Stimulated activated CD8-positive, alpha-beta memory T cell treated with anti-CD3 and anti-CD28 coated beads, Interleukin-7, amount 100 ng/mL, for 1 hour (primary cell): ENCODE measurements at places on chromosomes 16 and 17.

- no peak for DNase-seq
Measured at GRCh38 chr17:66406701-66407644, 104.6 kb downstream of the PRKCA start.

DNA sequence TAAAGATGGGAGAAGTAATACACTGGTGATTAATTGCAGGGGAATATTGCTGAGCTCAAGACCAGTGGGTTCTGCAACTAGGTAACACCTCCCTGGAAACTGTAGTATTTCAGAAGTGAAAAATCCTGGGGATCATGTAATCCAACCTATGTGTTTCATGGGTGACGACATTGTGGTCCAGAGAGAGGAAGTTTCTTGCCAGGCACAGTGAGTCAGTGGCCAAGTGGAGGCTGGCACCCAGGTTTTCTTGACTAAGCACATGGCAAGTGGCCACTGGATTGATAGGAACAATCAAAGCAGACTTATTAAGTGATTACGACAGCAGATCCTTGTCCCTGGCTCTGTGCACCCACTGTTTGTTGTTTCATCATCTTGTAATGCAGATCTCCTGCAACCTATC, 14.6 kb upstream of the CIITA start:
- DNase-seq, result no peak

- DNase-seq, result no peak
Measured at GRCh38 chr16:4970010-4970409, 11.9 kb downstream of the SEC14L5 start.

DNA sequence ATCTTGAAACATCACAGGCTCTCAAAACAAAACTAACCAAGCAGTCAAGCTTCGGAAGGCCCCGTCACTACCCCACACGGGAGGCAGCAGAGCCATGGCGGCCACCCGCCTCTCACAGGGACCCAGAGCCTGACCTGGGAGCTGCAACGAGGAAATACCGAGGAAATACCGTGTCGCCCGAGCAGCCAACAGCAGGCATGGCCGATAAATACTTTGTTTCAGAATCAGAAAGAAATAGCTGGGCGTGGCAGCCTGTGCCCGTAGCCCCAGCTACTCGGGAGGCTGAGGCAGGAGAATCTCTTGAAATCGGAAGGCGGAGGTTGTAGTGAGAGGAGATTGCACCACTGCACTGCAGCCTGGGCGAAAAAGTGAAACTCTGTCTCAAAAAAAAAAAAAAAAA, 6.9 kb downstream of the LMF1 start:
- DNase-seq, result no peak

DNA sequence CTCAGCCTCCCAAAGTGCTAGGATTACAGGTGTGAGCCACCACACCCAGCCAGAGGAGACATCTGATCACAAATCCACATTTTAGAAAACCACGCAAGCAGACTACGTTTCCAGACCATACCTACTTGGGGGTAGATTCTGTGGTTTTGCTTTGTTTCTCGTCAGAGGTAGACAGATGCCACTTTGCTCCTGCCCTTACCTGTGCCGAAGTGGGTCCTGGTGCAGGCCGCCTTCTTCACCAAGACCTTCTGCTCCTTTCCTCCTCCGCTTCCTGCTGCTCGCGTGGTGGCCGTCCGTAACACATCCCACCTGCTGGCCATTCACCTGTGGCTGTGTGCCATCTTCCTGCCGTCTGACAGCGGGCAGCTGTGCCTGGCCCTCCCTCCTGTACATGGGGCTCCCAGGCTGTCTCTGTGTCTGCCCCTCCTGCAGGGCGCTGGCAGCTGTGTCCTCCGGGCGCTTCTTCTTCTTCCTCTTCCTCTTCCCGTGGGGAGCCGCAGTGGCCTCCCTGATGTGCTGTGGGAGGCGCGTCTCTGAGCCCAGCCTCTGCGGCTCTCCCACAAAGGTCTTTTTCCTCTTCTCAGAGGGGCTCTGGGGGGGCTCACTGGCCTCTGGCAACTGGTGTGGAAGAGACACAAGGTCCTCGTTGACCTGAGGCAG, 21.2 kb upstream of the CYTH1 start:
- no peak for DNase-seq

- no peak for DNase-seq
Measured at GRCh38 chr17:55527540-55528118, 16.4 kb upstream of the SMIM36 start.

DNA sequence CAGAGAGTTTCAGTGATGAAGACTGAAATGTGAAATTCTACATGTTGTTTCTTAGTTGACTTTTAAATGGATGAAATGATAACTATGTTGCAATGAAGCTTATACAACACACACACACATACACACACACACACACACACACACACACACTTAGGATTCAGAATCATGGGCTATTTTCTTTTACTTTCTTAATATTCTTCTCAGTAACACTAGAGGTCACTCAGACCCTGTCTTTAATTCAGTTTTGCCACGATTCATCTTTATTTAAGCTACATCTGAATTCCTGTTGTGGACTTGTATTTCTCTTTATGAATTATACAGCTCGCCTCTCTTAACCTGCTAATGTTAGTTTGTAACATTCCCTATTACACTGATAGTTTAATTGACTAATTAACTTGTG, 109.6 kb upstream of the GOT2 start:
- DNase-seq, result no peak

DNA sequence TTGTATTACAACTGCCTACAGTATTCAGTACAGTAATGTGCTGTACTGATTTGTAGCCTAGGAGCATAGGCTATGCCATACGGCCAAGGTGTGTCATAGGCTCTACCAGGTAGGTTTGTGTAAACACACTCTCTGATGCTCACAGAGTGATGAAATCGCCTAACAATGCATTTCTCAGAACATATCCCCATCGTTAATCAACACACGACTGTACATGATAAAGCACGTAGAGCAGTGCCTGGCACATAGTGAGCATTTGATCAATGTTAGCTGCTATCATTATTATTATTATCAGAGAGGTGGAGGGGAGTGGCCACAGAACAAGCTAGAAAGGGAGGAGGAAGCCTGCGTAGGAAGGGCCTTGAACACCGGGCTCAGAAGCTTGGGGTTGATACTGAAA, 81.1 kb upstream of the LHX1 start:
- no peak for DNase-seq

DNA sequence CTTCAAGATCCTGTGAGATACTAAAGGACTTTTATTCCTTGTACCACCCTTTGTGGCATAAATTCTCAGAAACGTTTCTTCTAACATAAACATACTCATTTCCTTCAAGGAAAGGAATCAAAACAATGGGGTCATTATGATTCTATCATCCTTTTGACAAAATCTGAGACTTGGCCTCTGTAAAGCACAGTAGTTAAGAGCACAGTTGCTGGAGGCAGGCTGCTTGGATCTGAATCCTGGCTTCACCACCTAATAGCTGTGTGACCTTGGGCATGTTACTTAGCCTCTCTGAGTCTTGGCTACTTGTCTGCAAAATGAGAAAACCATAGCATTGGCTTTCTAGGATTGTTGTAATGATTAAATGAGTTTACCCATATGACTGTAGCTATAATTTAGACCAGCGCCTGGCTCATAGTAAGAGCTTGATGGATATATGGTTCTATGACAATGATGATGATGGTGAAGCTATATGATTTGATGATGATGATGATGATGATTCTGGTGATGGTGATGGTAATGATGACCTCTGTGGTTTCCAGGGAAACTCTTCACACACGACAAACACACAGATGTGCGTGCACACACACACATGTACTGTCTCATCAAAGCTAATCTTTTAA, 6.1 kb upstream of the KRT31 start:
- DNase-seq, result no peak

DNA sequence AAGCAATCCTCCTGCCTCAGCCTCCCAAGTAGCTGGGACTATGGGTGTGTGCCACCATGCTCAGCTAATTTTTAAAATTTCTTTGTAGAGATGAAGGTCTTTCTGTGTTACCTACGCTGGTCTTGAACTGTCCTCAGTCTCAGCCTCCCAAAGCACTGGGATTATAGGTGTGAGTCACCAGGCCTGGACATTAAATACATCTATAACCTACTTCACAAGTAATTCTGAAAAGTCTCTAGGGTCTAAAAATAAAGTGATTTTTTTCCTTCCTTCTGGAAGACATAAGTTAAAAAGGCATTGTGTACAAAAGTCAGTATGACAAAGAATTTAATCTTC, 118.3 kb downstream of the PARN start:
- no peak for DNase-seq

- no peak for DNase-seq
Measured at GRCh38 chr17:77528516-77529327, 388.0 kb downstream of the SEC14L1 start.

DNA sequence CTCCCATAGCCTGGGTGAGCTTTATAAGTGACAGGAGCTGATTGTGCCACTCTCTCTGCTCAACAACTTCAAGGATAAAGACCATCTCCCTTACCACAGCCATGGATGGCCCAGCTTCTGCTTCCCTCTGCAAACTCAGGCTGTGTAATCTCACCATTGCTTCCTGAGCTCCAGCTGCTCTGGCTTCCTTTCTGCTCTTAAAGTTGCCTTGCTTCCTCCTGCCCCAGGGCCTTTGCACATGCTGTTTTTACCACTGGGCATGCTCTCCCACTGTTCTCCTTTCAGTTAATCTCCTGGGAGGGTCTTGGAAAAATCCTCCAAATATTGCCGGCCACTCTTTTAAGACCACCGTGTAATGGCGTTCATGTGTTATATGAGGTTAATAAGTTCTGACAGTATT, 265.1 kb upstream of the C16orf82 start:
- no peak for DNase-seq

GRCh38 chr17:10871914-10872313, 34.0 kb upstream of the PIRT start:
- no peak for DNase-seq

GRCh38 chr16:78591682-78592103, 492.2 kb downstream of the WWOX start:
- DNase-seq, result no peak

DNA sequence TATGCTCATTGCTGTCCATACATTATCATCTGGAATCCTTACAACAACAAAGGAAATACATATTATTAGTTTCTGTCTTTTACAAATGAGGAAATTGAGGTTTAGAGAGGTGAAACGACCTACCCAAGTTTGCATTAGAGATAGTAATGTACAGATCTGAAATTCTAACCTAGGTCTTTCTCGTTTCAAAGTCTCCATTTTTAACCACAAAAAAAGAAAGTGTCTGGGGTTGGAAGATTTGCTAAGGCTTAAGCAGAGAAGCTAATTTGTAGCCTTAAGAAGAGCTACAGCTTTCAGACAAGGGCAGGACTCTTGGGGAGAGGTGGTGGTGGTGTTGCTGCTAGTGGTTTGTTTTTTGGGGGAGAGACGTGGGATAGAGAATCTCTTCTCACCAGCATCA, 19.2 kb downstream of the CIITA start:
- no peak for DNase-seq

DNA sequence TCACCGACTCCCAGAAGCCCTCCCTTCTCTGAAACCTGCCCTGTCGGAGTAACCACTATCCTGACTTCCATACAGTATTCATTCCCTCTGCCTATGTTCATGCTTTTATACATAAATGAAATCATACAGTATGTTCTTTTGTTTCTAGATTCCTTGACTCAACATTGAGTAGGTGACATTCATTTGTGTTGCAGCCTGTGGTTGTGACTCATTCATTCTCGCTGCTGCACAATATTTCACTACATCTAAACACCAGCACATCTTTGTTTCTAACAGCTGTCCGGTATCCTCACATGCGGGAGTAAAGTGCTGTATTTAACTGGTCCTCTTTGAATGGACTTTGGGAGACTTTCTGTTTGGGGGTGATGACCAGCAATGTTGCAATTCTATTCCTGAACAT, 135.0 kb upstream of the FOXF1 start:
- no peak for DNase-seq

DNA sequence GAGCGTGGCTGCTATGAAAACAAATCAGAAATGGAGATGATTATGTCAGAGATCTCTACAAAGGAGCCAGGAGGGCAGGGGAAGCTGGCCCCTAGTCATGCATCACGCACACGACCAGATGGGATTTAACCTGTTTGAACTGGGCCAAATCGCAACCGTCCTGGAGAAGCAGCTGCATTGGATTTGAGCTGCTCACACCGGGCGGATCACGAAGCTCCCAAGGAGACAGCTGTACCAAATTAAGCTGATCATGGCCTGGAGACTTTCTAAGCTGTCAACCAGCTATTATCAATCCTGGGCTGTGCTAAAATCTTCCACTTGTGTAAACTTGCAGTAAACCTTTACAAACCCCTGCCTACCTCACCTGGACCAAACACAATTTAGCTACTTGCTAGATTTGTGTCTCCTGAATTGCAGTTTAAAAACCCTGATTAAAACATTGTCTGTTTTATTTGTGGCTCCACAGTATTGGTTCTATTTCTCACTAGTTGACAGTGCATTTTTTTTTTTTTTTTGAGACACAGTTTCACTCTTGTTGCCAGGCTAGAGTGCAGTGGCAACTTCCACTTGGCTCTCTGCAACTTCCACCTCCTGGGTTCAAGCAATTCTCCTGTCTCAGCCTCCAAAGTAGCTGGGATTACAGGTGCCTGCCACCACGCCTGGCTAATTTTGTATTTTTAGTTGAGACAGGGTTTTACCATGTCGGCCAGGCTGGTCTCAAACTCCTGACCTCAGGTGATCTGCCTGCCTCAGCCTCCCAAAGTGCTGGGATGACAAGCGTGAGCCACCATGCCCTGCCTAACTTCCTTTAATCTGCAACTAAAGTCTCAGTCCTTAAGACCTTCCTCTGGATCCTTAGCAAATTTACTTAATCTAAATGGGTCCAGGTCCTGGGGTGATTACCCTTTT, 98.3 kb upstream of the GRIN2A start:
- DNase-seq, result no peak

DNA sequence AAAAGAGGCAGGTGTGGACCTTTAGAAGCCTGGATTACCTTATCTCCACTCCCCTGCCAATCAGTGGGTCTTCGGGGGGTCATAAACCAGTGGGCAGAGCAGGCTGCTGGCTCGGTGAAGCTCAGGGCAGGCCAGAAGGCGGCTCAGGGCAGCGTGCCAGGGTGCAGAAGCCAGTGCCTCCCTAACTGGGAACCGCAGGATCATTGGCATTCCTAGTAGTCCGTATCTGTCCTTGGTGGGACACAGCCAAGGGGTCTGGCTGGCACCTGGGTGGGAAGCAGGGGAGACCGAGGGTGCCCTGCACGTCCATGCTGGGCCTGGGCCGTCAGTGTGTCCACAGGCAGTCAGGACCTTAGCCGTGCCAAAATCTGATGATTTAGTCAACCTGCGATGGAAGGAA, 76.8 kb downstream of the SEC14L1 start:
- no peak for DNase-seq

DNA sequence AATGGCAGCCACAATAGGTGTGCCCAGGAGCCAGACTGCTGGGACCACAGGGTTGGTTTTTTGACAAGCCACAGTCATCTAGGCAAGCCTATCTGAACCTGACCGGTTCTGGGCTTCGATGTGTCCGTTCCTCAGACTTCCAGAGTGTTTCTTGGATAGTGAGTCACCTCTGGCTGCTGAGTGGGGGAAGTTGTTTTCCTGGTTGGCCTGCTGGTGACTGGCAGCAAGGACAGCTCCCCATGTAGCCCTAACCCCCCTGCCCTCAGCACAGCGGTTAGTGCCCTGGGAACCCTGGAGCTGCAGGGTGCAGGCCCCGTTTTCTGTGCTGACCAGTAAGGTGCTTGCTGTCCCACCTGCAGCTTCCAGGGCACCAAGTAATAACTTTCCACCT, 65.5 kb downstream of the PLD6 start:
- DNase-seq, result no peak

GRCh38 chr16:87647431-87648185, 45.3 kb downstream of the JPH3 start:
- DNase-seq, result no peak

GRCh38 chr16:31141489-31142108, 6.1 kb upstream of the PRSS8 start:
- no peak for DNase-seq

- no peak for DNase-seq
Measured at GRCh38 chr16:35173295-35173694, 1713.9 kb downstream of the TP53TG3F start.
